ENCODE measurements at places on chromosomes 3 and 15.
A peak's percentile ranks its signal among the peaks of the same experiment; 100 is the strongest.

DNA sequence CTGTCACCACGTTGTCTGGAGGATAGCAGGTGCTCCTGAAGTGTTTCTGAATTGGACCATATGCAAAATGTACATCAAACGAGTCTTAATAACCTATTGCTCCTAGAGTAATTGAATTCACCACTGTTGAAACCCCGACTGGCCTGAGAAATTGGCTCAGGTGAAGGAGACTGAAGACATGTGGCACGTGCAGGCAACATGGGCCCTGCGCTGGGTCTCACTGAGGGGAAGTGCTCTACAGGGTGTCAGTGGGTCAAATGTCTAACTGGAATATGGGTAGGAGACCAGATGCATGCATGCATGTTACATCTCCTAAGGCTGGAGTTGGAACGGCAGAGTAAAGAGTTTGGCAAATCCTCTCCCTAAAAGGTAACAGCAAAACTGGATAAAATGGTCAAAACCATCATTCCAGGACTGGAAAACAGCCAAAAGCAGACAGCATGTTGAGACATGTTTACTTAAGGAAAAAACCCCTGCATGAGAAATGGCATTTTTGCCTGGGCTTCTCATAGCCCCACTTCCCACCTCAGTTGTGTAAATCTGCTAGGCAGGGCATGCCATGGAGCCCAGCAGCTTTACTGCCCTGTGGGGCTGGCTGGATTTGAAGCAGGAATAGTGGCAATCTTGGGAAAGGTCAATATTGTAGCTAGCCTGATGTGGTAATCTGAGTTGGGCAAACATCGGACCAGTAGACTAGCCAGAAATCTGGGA lies 131.3 kb downstream of the TJP1 start:
- DNase-seq = no peak

- DNase-seq = no peak
These were observed 17.1 kb upstream of the RFC4 start for GRCh38 chr3:186823386-186823785.

- DNase-seq = no peak
These were observed 280.0 kb upstream of the TRIM42 start for GRCh38 chr3:140397847-140398246.

GRCh38 chr3:165217739-165218138 lies 21.6 kb upstream of the SLITRK3 start:
- no peak for DNase-seq

DNA sequence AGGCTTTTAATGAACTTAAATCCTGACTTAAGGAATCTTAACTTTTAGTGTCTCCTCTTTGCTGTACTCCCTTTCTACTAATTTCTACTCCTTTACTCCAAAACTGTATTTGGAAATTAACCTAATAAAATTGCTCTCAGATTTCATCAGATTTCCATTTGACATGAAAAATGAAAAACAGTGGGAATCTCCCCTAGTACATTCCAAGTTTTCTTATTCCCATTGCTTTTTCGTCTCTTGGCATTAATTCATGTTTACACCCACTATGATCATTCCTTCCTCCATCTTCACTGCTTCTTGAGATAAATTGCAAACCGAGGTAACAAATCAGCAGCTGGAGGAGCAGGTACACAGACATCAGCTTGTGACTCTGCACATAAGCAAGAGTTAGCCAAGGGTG lies 208.7 kb downstream of the VGLL3 start:
- DNase-seq = no peak

DNA sequence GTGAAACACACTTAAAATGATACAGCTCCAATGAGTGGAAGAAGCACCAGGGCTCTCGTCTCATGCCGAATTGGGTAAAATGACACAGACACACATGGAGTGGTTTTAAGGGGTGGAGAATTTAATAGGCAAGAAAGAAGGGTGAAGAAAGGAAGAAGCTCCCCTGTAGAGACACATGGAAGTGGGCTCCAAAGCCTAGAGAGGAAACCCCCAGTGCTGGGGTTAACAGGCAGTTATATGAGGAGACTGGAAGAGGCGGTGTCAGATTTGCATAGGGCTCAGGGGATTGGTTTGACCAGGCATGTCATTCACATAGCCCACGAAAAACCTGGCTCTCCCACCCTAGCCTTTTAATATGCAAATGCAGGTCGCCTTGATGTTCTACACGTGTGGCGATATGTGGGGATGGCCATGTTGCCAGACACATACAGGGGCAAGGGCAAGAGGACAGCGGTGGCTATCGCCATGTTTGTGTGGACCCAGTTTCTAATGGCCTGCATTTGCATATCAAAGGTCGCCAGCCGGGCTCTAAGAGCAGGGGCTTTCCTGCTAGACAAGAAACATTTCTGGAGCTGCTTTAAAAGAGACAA lies 1.9 kb upstream of the DPH6 start:
- DNase-seq = no peak

GRCh38 chr3:28940994-28941393 lies 339.9 kb upstream of the RBMS3 start:
- no peak for DNase-seq

DNA sequence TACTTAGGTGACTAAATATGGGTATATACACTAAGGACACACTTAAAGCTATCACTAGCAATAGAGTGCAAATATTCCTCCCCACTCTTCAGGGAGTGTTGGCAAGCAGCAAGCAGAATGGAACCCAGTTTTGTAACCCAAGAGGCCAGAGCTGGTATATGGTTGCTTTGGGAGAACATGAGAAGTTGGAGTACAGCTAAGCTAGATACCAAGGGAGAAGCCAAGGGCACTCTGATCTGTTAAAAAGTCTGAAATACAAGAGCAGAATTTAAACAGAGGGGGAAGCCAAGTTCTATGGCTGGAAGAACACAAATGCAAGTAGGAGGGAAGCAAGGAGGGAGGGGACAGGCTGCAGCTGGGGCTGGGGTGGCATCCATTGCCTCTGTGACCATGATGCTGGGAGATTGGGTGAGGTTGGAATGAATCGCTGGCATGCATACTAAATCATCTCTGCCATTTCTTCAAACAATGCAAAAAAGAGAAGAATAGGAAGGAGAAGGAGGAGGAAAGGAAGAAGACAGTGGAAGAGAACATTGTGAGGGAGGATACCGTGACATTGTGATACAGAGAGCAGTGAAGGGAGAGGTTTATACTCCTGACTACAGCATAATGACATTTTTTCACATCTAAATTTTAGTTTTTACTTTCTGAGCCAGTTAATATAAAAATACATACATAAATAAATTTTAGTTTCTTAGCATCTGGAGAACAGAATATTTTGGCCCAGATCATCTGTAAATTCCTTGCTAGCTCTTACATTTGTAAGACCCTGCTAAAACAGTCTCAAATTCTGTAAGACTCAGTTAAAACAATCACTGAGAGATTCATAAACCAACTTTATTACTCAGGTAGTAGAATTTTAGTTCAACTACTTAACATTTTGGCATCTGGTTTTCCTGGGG lies 9.0 kb upstream of the ANXA2 start:
- no peak for DNase-seq

- DNase-seq = no peak
These were observed 568 bp upstream of the NCBP2 start for GRCh38 chr3:196942915-196943277.

GRCh38 chr15:77068633-77069032 lies 2.3 kb downstream of the TSPAN3 start:
- no peak for DNase-seq

GRCh38 chr3:63705092-63705645 lies 52.7 kb downstream of the SNTN start:
- no peak for DNase-seq

- no peak for DNase-seq
These were observed 35.8 kb downstream of the ST8SIA2 start for GRCh38 chr15:92429378-92430068.

GRCh38 chr3:185722881-185723280 lies 102.0 kb downstream of the IGF2BP2 start:
- no peak for DNase-seq

- DNase-seq = no peak
These were observed 72.5 kb downstream of the OPA1 start for GRCh38 chr3:193665370-193665989.

DNA sequence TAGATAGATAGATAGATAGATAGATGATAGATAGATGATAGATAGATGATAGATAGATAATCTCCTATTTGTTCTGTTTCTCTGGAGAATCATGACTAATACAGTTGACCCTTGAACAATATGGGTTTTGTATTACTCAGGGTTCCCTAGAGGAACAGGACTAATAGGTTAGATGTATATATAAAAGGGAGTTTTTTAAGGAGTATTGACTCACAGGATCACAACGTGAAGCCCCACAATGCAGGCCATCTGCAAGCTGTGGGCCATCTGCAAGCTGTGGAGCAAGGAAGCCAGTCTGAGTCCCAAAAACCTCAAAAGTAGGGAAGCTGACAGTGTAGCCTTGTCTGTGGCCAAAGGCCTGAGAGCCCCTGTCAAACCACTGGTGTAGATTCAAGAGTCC lies 67.6 kb downstream of the PYDC2 start:
- DNase-seq = no peak

DNA sequence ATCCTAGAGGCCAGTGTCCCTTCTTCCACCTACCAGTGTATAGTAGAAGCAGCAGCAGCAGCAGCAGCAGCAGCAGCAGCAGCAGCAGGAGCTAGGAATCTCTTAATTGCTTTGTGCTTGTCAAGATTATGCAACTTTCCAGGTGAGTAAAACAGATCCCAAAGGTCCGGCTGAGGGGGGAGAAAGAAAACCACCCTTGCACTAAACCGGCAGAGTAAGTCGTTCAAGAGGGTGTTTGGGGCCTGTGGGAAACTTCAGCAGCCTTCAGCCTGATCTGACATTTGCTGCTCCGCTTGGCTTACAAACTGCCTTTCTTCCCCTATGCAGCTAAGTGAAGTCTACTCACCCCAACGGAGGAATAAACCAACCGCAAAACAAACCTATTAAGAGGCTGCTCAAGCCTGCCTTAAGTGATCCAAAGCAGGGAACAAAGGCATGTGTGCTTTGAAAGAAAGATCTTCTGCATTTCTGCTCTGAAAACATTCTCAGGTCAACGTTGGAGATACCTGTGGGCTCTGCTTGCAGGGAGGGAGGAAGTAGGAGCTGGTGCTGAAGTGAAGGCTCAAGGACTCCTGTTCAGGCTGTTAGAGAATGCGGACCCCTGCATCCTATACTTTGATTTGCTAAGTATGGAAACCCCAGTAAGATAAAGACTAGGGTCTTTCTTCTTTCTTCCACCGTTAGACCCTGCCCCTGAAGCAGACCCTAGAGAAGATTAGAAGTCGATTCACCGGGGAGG lies 35.7 kb upstream of the DLG1 start:
- DNase-seq = no peak

DNA sequence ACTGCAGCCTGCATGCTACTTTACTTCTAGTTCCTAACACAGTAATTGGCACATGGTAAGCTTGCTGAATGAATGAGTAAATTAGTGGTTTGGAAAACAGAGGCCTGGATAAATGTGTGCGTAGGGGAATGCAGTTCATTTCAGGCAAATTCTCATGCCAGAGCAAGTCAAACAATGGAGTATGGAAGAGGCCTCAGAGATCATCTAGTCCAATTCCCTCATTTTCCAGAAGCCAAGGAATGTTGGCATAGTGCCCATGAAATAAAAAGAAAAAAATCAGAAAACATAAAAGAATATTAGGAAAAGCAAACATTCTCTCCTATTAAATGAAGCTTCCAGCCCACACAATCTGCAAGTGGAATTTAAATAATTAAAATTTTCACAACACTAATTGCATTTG lies 92.4 kb downstream of the MB21D2 start:
- DNase-seq = no peak

- peak; percentile 57 for DNase-seq
These were observed 36.4 kb downstream of the FAM3D start for GRCh38 chr3:58630076-58630709.

- DNase-seq = no peak
These were observed 36.3 kb upstream of the FAM107A start for GRCh38 chr3:58613236-58614132.

GRCh38 chr3:49339941-49340800 lies at the start of gene USP4:
Gene USP4 (minus strand): TSS chr3:49340053. CDS start chr3:49340024, 29 bp downstream.
- DNase-seq = peak; percentile 94

GRCh38 chr3:178777718-178778411 lies 241.6 kb downstream of the KCNMB2 start:
- no peak for DNase-seq

DNA sequence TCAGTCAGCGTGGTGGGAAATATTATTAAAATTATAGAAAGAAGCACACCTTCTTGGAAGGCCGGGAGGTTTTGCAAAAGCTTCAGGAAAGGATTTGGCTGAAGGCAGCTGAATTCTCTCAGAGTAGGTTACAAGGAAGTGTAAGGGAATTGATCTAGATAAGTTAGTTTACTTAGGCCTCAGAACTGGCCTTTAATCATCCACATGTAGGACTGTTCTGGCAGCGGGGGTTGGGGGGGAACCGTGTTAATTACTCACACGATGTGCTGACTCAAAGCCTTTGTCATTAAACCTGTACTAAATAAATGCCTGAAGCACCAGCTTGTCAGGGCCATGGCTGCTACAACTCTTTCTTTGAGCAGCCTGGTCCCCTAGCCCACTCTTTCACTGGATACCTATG lies 12.8 kb downstream of the ASB14 start:
- DNase-seq = no peak

DNA sequence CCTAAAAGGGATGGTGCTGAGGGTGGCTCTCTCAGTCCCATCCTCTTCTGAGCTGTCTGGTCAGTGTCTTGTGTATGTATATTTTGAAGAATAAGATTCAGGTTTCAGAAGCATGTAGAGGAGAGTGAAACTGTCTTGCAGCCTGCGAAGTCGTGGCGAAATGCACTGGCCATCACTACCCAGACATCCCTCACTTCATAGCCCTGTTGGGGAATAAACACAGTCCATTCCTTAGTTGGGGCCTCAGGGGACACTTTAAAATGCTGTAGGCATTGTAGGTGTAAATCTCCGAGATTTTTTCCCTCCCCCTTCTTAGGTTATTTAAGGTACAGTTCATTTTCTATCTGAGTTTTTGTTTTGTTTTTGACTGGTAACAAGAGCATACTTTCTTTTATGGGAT lies 93.8 kb downstream of the DNASE1L3 start:
- DNase-seq = no peak

- no peak for DNase-seq
These were observed 597.6 kb downstream of the SQOR start for GRCh38 chr15:46232471-46232870.

DNA sequence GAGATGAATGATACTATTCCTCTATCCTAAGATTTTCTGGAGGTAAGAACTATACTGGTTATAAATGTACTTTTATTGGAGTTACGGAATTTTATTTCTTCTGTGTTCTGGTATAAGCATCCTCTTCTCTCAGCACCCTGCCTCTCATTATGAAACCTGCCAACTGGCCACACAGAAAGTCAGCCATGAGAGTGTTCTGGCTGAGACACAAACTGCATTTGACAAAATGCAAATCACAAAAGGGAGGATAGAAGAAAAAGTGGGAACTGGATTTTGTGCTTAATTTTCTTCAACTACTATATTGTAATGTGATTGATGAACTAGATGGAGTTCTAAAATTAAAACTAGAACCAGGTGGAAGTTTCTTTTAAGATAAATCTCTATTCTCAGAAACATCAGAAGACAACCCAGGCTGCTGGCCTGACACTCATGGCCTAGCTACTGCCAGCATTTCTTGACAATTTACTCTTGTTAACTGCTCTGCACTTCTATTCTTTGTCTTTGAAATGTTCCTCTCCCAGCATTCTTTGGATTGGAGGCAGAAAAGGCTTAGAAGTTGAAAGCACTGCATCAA lies 143.1 kb downstream of the WDR76 start:
- no peak for DNase-seq

Data from activated naive CD4-positive, alpha-beta T cell treated with anti-CD3 and anti-CD28 coated beads, Interleukin-2, amount 50 U/mL, for 16 hours (primary cell).